ENCODE measurements at places on chromosomes 11 and 22.

DNA sequence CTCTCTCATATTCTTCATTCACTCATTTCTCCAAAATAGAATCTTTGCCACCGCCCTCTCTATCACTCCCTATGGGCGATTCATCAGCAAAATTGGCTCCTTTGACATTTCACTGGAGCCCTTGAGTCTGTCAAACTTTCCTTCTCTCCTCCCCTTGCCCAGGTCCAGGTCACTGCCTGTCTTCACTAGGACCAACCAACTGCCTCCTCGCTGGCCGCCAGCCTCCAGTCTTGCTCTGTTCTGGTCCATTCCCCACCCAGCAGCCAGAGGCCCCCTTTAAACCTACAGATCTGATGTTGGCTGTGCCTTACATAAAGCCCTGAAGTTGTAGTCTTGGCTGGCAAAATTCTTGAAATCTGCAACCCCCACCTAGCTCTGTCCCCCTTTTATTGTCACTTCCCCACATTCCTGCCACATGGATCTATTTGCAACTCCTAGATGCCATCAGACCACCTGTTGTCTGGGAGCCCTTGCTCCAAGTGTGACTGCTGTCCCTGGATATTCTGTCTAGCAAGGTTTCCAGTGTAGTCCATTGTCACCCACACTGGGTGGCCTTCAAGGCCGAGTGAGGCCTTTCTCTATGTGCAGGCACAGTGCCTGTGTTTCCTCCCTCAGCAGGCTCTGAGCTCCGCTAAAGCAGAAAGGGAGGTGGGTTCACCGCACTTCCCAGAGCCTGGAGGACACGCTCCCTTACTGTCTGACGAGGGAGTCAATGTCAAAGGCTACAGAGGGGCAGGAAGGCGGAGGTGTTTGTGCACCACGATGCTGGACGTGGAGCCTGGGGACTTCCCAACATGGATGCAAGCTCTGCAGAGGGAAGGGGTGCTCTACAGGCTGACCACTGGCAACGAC, 25.5 kb downstream of the MYEOV start:
- no peak for DNase-seq

DNA sequence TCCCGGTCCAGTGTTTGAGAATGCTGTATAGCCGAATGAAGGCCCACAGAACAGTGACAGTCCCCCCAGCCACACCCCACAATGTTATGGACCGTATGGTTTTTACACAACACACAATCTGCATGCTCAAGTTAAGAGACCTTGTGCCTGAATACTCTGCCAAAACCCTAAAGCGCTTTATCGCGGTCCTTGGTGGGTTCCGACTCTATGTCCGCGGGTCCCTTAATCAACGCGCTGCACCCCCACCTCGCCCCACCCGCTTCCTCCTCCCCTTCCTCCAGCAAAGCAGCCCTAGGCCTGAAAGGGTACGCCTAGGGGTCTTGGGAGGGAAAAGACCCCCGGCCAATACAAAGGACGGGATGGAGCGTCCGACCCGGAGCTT, 442 bp downstream of the COPB1 start:
- DNase-seq, result peak; percentile 1

- no peak for DNase-seq
These were observed 50.3 kb upstream of the GALNT18 start for GRCh38 chr11:11672101-11672500.

- no peak for DNase-seq
These were observed 22.2 kb upstream of the RFPL3 start for GRCh38 chr22:32335471-32335870.

GRCh38 chr11:68804786-68805185, 36.9 kb downstream of the CPT1A start:
- no peak for DNase-seq

GRCh38 chr11:64358536-64358906, 441 bp upstream of the RPS6KA4 start:
- no peak for DNase-seq

- no peak for DNase-seq
These were observed 128.9 kb downstream of the CCDC34 start for GRCh38 chr11:27234043-27234668.

DNA sequence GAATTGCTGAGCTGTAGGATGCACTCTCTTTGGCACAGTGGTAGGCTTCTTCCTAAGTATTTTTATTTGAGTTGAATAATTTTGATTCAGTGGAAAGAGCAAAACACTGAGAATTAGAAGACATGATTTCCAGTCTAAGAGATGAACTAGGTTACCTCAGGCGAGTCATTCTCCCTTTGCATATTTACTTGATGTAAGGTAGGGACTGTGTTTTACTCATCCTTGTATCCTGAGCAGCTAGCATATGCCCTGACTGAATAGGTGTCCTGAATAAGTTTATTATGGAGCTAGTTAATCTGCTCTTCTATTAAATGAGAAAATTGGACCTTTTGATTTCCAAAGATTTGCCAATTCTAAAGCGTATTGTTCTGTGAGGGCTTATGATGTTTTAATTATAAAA, 50.7 kb downstream of the STIM1 start:
- no peak for DNase-seq

- DNase-seq, result no peak
These were observed 6.0 kb downstream of the CBX7 start for GRCh38 chr22:39146256-39147101.

GRCh38 chr22:36330655-36331305, 57.0 kb downstream of the MYH9 start:
- no peak for DNase-seq

- no peak for DNase-seq
These were observed 28.5 kb upstream of the ALKBH3 start for GRCh38 chr11:43852057-43852636.

- no peak for DNase-seq
These were observed 22.3 kb downstream of the PATZ1 start for GRCh38 chr22:31323578-31324550.

GRCh38 chr22:30885001-30885366, 83.6 kb downstream of the MORC2 start:
- no peak for DNase-seq

- no peak for DNase-seq
These were observed 39.8 kb downstream of the AMPD3 start for GRCh38 chr11:10494636-10495463.

DNA sequence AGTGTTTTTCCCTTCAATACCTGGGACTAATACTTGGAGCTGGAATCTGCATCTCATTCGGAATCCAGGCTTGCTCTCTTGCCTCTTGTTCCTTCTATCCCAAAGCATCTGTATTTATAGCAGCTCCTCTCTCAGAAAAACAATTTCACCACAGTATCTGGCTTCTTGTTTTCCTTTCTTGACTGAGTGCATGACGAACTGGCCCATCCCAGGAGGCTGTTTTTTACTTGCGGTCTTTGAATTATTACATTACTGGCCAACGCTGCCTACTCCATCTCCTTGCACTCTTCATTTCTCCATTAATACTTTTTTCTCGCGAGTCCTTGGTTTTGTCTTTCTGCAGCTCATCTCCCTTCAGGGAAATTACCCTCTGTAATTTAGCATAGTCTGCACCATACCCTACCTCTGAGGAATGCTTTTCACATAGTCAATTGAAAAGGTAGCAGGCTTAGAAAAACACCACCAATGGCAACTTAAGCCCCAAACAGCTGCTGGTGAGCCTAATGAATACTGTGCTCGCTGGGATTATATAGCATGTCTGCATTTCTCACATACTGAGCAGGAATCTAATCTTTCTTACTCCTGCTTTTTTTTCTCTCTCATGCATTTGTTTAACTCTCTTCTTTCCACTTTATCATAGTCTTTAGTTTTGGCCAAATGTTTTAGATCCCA, 277.4 kb upstream of the SESN3 start:
- DNase-seq, result no peak

DNA sequence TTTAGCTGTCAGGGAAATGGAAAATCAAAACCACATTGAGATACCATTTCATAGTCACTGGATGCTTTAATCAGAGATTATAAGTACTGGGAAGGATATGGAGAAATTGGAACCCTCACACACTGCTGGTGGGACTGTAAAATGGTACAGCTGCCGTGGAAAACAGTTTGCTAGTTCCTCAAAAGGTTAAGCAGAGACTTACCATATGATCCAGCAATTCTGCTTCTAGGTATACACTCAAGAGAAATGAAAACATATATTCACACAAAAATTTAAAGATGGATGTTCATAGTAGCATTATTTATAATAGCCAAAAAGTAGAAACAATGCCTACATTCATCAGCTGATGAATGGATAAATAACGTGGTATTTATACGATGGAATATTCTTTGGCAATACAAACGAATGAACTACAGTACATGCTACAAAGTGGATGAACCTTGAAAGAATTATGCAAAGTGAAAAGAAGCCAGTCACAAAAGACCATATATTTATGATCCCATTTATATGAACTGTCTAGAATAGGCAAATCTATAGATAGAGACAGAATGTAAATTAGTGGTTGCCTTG, 23.0 kb downstream of the RNF121 start:
- no peak for DNase-seq

- DNase-seq, result no peak
These were observed 68.9 kb downstream of the CYTH4 start for GRCh38 chr22:37351232-37351631.

GRCh38 chr11:61486779-61487178, 21.8 kb upstream of the LRRC10B start:
- DNase-seq, result no peak

DNA sequence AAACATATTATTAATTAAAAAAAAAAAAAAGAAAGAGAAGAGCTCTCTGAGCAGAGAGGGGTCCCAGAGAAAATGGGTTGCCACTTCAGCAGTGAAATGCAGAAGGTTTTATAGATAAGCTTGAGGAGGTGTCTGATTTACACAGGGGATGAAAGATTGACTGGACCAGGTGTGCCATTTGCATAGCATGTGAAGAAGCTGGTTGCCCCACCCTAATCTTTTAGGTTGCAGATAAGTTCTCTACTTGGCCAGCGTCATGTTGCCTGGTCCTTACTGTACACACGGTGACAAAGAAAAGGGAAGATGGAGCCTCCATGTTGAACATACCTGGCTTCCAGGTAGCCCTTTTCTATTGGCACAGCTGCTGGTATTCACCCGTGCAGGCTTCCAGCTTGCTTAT, 41.4 kb downstream of the MS4A2 start:
- DNase-seq, result no peak

DNA sequence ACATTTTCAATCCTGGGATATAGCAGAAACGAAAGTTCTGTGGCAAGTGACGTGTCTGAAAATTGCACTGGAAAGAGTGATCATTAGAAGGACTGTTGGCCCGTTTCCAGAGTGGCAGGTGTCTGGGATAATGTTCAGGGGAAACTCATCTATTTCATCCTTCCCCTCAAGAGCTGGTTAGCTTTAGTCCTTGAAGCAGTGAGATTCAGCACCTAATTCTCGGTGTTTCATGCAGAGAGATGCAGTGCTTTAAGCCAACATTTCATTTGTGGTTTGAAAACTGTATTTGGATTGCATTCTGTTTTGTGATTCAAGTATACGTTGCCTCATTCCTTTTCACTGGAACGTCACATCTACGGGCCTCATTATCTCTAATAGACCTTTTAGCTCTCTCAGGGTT, 205.0 kb upstream of the RAG2 start:
- DNase-seq, result no peak

DNA sequence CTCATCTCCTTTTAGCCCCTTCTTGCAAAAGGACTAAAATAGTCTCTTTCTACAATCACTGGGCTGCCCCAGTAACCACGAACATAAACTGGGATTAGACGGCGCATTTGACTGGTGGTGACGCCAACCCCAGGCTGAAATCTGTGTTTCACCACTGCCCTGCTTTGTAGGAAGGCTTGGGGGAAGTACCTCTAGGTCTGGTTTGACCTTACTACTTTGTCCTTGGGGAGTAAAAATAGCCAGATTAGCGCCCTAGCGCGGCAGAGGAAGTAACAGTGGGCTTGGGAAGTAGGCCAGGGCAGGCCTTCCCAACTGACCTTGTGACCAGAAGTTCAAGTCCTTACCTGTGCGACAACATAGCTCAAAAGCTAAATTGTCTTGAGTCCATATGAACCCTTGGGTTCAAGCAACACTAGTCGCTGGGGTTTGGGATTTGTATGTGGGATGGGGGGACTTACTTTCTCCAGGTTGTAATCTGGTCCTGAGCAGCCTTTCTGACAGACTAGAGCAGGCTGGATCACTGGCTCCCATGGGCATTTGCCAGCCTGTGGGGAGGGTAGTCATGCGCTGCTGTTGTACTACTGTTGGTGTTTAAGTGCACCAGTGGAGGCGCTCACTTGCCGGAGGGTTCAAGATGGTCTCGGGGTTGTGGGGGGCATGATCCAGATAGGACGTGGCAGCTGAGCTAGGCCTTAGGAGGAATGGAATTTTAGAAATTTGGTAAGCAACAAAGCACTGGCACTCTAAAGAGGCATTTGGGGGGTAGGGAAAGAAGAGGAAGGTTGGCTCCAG, 953 bp upstream of the PACS1 start:
- no peak for DNase-seq

GRCh38 chr11:131677828-131678470, 307.5 kb downstream of the NTM start:
- DNase-seq, result no peak

- DNase-seq, result no peak
These were observed 17.6 kb downstream of the RNF185 start for GRCh38 chr22:31177420-31178162.

DNA sequence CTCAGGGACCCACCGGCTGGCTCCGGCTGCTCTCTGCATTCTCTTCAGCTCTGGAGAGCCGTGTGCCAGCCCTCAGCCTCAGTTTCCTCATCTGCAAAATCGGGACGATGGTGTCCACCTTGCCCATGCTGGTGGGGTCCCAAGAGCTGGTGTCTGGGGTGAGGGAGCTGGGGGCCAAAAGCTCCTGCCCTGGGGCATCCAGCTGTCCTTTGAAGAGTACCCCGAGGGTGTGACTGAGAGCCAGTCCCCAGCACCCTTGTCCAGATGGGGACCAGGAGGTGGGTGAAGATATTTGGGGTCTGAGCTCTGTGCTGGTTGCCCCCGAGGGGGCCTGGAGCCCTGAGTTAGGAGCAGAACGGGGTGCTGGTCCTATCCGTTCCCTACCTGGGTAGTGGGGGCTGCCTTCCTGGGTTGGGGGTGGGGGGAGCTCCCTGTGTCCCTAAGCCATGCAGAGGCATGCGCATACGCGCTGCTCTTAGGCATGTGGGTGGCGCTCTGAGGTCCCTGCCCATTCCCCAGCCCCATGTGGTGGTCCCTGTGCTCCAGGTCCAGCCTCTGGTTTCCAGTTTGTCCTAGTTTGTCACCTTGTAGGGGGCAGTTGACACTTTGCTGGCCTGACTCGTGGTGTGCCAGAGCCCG, 4.9 kb downstream of the LRP5 start:
- DNase-seq, result no peak

GRCh38 chr11:115421352-115421991, 82.7 kb downstream of the CADM1 start:
- DNase-seq, result no peak

GRCh38 chr11:102414559-102414958, 38.0 kb downstream of the TMEM123 start:
- DNase-seq, result no peak

DNA sequence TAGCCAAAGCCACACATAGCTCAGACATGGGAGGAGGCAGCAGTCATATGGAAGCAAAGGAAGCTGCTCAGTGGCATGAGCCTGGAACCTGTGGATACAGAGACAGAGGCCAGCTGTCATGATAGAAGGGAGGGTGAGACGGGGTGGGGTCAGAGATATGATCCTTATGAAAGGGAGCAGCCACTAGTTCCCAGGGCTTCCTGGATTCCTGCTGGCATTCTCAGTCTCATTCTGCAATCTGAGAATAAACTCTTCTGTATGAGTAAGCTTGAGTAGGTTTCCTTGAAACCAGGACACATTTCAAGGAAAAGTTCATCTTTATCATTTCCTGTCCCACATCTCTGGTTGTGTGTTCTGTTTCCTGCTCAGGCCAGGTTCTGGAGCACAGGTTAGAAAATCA, 220.2 kb upstream of the SNX19 start:
- no peak for DNase-seq

- no peak for DNase-seq
These were observed 78.5 kb downstream of the SPON1 start for GRCh38 chr11:14041040-14041439.

Measured in stimulated activated CD8-positive, alpha-beta memory T cell treated with anti-CD3 and anti-CD28 coated beads, Interleukin-4, amount 100 ng/mL, for 1 hour (primary cell).